ENCODE measurements at places on chromosomes 13 and 19.
A peak's percentile ranks its signal among the peaks of the same experiment; 100 is the strongest.

GRCh38 chr19:50780753-50781435, 9.3 kb upstream of the ACP4 start:
- H3K4me3 ChIP-seq = no peak overlapping the region
- no peak for DNase-seq
- H3K27ac ChIP-seq = no peak overlapping the region
- peaks cover 12% of the 10 kb centered on the region for H3K27me3 ChIP-seq
- no peaks in the 10 kb centered on the region for H3K4me1 ChIP-seq

GRCh38 chr13:102401265-102401664, 583 bp downstream of the FGF14 start:
- H3K27ac ChIP-seq = no peak overlapping the region
- no peaks in the 10 kb centered on the region for H3K36me3 ChIP-seq
- DNase-seq = no peak
- H3K27me3 ChIP-seq = peaks cover 10% of the 10 kb centered on the region

DNA sequence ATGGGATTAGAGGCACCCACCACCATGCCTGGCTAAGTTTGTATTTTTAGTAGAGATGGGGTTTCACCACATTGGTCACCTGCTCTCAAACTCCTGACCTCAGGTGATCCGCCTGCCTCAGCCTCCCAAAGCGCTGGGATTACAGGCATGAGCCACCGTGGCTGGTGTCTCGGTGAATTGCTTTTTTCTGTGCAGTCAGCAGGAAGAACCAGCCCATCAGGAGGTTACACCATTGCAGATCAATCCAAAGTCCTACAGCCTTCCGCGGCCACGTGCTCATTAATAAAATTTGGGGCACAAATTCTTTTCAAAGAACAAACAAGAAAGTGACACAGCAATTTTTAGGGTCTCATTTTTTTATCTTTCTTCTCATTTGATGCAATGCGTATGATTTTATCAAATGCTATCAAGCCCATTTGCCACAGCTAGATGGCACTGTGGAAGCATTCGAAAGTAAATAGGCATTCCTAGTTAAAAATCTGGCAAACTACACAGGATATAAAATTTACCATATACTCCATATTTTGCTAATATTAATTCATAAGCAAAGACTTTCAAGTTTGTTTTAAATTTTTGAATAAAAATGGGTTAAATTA, 54.4 kb upstream of the ZNF835 start:
- no peaks in the 10 kb centered on the region for H3K4me1 ChIP-seq
- H3K27me3 ChIP-seq = no peaks in the 10 kb centered on the region

- H3K27me3 ChIP-seq = no peaks in the 10 kb centered on the region
- peaks cover 11% of the 10 kb centered on the region for H3K36me3 ChIP-seq
- no peak overlapping the region for H3K4me3 ChIP-seq
- H3K27ac ChIP-seq = no peak overlapping the region
- no peak for DNase-seq
These were observed 4.4 kb downstream of the GADD45GIP1 start for GRCh38 chr19:12952488-12953137.

GRCh38 chr13:51856027-51856736, 5.6 kb upstream of the CCDC70 start:
- H3K27ac ChIP-seq = no peak overlapping the region
- H3K27me3 ChIP-seq = no peaks in the 10 kb centered on the region
- no peak overlapping the region for H3K4me3 ChIP-seq
- no peaks in the 10 kb centered on the region for H3K4me1 ChIP-seq

DNA sequence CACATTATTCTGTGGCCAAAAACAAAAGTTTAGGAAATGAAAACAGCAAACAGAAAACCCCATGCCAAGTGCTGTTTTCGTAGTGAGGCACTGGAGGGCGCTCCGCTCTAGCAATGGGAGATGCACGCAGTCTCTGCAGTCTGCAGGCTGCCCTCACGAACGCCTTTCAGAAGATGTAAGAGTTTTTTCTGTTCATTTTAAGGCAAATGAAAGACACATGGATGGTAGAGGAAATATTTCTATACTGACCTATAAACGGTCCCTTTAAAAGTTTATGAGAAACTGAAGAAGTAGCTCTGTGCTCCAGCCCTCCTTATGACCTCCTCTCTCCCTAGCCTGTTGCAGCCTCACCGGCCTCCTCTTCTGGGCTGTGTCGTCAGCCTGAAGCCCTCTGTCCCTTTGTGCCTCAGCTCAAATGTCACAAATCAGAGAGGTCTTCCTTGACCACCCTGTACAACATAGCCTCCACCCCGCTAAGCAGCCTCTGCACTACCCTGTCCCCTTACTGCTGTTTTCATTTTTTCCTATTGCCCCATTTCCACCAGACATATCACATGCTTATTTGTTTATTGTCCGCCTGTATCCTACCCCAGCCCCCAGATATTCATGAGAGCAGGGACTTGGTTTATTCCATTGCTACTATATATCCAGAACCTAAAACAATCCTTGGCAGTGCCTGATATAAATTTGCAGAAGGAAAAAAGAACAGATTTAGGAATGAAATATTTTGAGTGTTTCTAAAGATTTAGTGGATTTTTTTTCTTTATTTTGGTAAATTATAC, 116.4 kb downstream of the TM9SF2 start:
- DNase-seq = no peak
- no peaks in the 10 kb centered on the region for H3K27me3 ChIP-seq
- H3K36me3 ChIP-seq = no peaks in the 10 kb centered on the region
- H3K27ac ChIP-seq = no peak overlapping the region

GRCh38 chr13:50519866-50520265, 323.6 kb downstream of the DLEU7 start:
- no peaks in the 10 kb centered on the region for H3K27me3 ChIP-seq
- H3K27ac ChIP-seq = no peak overlapping the region
- no peak overlapping the region for H3K4me3 ChIP-seq
- H3K36me3 ChIP-seq = no peaks in the 10 kb centered on the region

GRCh38 chr19:15588265-15588664, 26.8 kb upstream of the CYP4F8 start:
- no peak overlapping the region for H3K27ac ChIP-seq
- DNase-seq = no peak
- no peaks in the 10 kb centered on the region for H3K27me3 ChIP-seq
- no peak overlapping the region for H3K4me3 ChIP-seq
- no peaks in the 10 kb centered on the region for H3K36me3 ChIP-seq

DNA sequence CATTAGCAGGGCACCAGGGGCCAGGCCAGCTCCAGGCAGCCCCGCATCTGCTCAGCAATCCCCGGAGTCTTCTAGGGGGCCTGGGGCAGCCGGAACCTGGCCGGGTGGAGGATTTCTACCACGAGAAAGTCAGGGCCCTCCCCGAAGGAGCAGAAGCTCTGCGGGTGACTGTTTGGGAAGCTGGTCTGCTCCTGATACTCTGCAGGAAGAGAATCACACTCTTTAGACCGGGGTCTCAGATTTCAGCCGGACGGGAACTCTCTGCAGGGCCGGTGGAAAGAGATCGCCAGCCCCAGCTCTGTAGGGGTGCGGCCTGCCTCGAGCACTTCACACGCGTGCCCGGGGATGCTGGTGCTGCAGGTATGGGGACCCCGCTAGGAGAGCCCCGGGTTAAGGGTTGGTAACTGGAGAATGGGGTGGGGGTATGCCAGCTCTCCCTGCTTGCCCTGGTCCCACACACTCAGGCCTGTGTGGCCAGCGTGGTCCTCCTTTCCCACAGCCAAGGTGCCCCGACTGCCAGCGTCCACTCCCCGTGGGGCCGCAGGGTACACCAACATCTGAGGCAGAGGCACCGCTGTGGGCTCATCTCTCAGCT, 20.1 kb downstream of the RASA3 start:
- H3K4me1 ChIP-seq = no peaks in the 10 kb centered on the region
- no peak overlapping the region for H3K27ac ChIP-seq
- no peak overlapping the region for H3K4me3 ChIP-seq
- H3K36me3 ChIP-seq = no peaks in the 10 kb centered on the region
- no peaks in the 10 kb centered on the region for H3K27me3 ChIP-seq
- no peak for DNase-seq

DNA sequence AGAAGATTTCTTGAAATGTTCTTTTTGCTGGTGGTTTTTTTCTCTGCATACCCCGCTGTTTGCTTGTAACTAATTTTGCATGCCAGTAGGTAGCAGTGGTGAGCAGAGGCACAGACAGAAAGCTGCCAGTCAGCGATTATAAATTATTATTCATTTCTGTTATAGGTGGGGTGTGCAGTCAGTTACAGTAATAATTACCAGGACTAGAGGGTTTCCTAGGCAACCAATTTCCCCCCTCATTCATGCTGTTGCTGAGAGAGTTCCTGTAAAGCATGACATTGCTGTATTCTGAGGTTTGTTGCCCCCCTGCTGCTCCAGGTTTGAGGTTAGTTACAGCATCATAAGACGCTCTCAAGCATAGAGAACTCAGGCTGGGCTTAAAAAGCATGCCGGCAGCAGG, 104.5 kb downstream of the URI1 start:
- DNase-seq = no peak
- no peaks in the 10 kb centered on the region for H3K4me1 ChIP-seq
- H3K4me3 ChIP-seq = no peak overlapping the region
- H3K27ac ChIP-seq = no peak overlapping the region

DNA sequence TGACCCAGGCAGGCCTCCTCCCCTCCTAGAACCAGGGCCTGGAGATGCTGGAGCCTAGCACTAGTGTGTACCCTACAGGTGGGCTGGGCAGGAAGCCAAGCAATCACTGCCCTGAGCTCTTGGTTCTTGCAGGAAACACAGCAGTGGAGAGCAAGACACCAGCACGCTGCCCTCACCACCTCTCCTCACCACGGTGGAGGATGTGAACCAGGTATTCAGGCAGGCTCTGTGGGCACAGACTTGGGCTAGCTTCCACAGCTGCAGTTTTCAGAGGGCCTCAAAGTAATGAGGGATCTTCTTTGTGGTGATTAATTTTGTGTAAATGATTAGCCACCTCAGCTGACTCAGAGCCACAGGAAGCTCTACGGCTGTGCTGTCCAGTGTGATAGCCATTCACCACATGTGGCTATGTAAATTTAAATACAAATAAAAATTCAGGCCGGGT, 13.6 kb upstream of the GPI start:
- H3K27ac ChIP-seq = no peak overlapping the region
- no peak overlapping the region for H3K4me3 ChIP-seq
- H3K36me3 ChIP-seq = no peaks in the 10 kb centered on the region
- DNase-seq = no peak
- H3K27me3 ChIP-seq = no peaks in the 10 kb centered on the region

- H3K4me1 ChIP-seq = no peaks in the 10 kb centered on the region
- H3K27ac ChIP-seq = no peak overlapping the region
- H3K27me3 ChIP-seq = no peaks in the 10 kb centered on the region
- peak; percentile 12 for DNase-seq
- H3K36me3 ChIP-seq = no peaks in the 10 kb centered on the region
These were observed 31.3 kb downstream of the TINCR start for GRCh38 chr19:5536337-5536894.

DNA sequence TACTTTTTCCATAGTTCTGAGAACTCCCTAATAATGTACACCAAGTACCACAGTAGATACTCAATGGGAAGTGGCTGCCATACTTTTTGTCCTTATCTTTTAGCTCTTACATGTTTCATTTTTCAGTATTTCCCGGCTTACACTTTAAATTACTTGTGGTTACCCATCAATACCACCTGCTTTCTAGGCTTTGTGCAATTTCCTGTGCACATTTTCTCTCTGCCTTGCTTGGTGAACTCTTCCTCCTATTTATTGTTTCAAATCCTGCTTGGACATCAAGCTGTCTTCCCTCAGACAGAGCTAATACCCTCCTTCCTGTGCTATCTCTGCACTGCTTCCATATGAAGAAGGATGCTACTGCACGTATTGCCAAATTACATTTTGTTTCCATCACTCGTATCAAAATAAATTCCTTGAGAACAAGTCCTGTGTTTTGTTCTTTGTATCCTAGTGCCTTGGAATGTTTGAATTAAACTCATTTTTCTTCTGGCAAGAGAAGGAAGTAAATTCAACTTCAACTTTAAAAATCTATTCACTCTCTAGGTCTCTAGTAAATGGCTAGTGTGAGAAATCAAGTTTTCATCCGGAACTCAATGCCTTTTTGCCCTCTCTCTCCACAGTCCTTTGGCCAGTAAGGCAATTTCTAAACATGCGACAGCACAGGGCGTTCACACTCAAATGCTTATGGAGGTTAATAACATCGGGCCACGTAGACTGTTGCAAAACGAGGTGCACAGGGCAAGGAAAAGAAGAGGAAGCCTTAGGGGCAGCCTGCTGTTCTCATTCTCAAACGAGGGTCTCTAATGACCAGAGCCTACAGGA, 5.6 kb downstream of the ZAR1L start:
- no peaks in the 10 kb centered on the region for H3K36me3 ChIP-seq
- H3K27ac ChIP-seq = no peak overlapping the region
- DNase-seq = no peak

- no peaks in the 10 kb centered on the region for H3K27me3 ChIP-seq
- no peak overlapping the region for H3K4me3 ChIP-seq
- H3K27ac ChIP-seq = no peak overlapping the region
These were observed 45.5 kb downstream of the BRD4 start for GRCh38 chr19:15286688-15287365.

DNA sequence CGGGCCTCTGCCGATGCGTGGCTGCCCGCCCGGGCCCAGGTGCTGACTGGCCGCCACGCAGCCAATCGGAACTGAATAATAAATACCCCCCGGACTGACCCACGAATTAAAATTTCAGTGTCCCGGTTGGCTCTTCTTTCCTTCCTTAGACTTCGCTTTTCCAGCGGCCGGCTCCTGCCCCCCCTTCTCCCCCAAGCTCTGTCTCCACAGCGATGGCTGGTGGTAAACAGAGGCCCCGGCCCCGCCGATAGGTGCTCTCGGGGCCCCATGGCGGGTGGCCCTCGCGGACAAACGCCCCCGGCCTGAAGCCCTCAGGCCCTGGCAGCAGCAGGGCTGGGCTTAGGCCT, 2.6 kb downstream of the ZBTB7A start:
- no peaks in the 10 kb centered on the region for H3K36me3 ChIP-seq
- H3K27ac ChIP-seq = peak overlapping the region; percentile 98
- no peaks in the 10 kb centered on the region for H3K27me3 ChIP-seq
- H3K4me3 ChIP-seq = peak overlapping the region; percentile 70
- DNase-seq = no peak

DNA sequence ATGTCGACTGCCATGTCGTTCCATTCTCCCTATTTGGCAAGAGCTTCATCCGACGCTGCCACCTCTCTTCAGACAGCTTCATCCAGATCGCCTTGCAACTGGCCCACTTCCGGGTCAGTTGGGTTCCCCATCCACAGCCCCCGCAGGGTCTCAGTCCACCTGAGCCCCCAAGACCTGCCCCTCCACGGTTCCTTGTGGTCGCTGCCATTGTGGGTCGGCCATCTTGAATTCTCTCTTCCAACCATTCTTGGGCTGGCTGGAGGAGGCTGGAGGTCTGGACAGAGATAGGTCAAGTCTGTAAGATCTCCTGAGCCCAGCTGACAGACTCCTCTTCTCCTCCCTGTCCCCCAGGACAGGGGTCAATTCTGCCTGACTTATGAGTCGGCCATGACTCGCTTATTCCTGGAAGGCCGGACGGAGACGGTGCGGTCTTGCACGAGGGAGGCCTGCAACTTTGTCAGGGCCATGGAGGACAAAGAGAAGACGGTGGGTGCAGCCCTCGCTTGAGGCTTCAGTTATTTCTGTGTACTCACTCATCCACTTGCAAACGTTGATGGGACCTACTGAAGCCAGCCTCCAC, 19.5 kb downstream of the CPT1C start:
- H3K27me3 ChIP-seq = no peaks in the 10 kb centered on the region
- H3K27ac ChIP-seq = no peak overlapping the region
- DNase-seq = no peak
- H3K36me3 ChIP-seq = no peaks in the 10 kb centered on the region
- H3K4me3 ChIP-seq = no peak overlapping the region

- H3K4me3 ChIP-seq = no peak overlapping the region
- no peak for DNase-seq
- H3K4me1 ChIP-seq = no peaks in the 10 kb centered on the region
- H3K27me3 ChIP-seq = no peaks in the 10 kb centered on the region
- H3K36me3 ChIP-seq = no peaks in the 10 kb centered on the region
These were observed 776.4 kb upstream of the ATXN8OS start for GRCh38 chr13:69331245-69331644.

All from prostate gland (tissue), 2 donors.